ENCODE measurements at places on chromosomes 6 and 20.

DNA sequence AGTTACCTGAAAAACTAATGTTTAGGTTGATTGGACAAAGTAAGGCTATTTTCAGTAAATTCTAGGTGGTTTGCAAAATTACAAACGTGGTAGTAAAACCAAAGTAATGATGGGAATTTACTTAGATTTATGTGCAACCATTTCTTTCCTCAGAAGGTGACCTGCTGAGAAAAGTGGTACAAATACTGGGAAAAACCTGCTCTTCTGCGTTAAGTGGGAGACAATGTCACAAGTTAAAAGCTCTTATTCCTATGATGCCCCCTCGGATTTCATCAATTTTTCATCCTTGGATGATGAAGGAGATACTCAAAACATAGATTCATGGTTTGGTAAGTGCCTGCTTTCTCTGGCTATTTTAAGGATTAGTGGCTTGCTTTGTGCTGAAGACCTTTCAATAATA is 18.2 kb downstream of the TPX2 start:
- no peak for DNase-seq

- DNase-seq, result no peak
Observed at GRCh38 chr6:54802775-54803634, 43.6 kb upstream of the FAM83B start.

DNA sequence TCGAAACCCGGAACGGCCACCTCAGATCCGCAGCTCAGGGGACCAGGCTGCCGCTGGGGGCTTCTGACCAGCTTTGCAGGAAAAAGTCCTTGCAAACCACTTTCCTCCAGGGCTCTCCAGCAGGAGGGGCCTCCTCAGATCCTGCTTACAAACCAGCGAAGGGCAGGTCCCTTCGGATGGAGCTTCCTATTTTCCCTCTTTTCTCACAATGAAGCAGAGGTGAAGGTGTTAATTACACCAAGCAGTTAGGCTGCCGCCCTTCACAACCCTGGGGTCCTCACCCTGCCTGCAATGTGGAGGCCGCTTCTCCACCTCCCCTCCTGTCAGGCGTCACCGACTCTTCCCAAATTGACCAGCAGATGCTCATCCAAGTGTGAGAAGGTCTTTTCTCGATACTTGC is 5.7 kb downstream of the ARHGAP40 start:
- DNase-seq, result no peak

GRCh38 chr20:62063981-62064769 is 1.5 kb downstream of the TAF4 start:
- DNase-seq, result no peak

DNA sequence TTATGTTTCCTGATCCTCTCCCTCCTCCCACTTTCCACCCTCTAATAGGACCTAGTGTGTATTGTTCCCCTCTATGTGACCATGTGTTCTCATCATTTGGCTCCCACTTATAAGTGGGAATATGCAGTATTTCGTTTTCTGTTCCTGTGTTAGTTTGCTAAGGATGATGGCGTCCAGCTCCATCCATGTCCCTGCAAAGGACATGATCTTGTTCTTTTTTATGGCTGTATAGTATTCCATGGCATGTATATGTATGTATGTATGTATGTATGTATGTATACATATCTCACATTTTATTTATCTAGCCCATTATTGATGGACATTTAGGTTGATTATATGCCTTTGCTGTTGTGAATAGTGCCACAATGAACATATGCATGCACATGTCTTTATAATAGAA is 188.7 kb downstream of the RFPL4B start:
- DNase-seq, result no peak

DNA sequence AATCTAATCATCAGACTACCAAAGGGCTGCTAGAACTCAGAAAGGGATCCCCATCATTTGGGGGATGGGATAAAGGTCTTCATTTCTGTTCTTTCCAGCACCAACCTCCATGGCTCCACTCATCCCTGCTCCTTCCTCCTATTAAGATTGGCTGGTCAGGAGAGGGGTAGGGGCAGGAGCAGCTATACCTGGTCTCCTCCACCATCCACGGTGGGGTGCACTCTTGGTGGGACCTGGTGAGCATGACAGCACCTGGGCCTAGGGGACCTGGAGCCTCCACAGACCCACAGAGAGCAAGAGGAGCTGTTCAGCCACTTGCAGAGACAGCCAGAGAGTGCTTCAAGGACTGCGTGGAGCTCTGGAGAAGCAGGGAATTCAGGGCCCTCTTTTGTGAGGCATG is 6.1 kb upstream of the ULBP2 start:
- no peak for DNase-seq

Data from HL-60 (cell line).